ENCODE measurements at places on chromosomes 13 and 19.

DNA sequence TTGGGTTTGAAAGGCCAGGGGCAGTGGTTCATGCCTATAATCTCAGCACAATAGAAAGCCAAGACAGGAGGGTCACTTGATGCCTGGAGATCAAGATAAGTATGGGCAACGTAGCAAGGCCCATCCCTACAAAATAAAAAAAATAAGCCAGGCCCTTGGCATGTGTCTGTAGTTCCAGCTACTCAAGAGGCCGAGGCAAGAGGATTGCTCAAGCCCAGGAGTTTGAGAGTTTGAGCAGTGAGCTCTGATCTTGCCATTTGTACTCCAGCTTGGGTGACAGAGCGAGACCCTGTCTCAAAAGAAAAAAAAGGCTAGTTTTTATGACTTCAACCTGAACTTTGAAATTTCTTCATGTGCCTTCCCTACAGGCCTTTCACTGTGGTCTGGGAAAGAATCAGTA, 5.2 kb upstream of the ZNF480 start:
- no peak for DNase-seq

DNA sequence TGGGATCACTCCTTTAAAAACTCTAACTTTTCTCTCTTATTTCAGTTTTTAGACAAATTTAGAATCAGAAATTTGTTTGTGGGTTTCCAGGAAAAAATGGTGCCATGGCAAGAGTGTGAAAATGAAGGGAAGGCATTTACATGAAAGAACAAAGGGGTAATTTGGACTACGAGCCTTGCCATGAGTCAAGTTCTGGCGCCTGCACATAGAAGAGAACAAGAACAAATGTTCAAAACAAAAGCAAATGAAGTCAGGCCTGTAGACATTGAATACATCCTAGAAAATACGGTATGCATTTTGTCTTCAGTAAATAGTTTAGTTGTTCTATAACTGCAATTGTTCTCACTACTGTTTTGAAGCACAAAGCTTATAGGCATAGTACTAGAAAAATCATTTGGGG, 1390.5 kb downstream of the EFNB2 start:
- no peak for DNase-seq

DNA sequence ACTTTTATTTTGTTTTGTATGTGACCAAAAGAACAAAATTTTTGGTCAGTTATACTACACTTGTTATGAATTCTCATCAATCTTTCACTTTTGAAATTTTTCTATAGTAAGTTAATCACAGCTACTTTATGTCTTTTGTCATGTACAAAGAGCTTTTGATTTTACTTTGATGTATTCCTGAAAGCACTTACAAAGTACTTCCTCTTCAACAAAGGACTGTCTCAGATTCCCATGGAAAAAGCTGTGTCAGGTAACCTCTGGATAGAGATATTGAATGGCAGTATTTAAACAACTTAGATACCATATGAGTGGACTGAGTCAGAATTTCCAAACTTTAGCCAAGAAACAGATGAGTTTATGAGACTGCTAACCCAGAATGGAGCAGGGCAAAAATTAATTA, 689.3 kb upstream of the ATXN8OS start:
- no peak for DNase-seq

DNA sequence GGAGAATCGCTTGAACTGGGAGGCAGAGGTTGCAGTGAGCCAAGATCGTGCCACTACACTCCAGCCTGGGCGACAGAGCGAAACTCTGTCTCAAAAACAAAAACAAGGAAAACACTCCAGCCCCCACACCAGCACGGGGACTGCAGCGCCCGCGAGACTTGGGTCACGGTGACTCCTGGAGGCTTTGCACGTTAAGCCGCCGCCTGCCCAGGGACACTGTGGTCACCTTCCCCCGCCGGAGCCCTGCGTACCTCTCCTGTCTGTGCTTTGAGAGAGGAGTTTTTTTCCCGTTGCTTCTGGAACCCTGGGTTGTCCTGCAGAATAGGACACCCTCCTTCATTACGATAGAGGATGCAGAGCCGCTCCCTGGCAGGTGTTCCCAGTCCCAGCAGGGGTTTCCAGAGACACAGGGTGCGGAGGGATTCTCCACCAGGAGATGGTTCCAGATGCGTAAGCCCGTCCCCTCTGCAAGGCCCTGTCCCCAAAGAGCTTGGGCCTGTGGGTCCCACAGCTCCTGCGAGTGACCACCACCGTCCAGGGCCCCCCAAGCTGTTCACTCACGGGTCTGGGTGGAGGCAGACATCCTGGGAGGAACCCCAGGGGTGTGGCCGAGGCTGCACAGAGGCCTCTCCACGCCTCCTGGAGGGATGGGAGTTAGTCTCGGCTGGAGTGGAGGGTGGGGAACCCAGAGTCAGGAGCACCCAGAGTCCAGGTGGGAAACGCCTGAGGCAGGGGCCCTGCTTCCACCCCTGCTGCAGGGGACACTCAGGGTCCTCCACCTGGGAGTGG, 42.8 kb upstream of the NDUFS7 start:
- DNase-seq, result no peak

- DNase-seq, result no peak
Measured at GRCh38 chr19:58569191-58569942, 3.8 kb downstream of the MZF1 start.

DNA sequence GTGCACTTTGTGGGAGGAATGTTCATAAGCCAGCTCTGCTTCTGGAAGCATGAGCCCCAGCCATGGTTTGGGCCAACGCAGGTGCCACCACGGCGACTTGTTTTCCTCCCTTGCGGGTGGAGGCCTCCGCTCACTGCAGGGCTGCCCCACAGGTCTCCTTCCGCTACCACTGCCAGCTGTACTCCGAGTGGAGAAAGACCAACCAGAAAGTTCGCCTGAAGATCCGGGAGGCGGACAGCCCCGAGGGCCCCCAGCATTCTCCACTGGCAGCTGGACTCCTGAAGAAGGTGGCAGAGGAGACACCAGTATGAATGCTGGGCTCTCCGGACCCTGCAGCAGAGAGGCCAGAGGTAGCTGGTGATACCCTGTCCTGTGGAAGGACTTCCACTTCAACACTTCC, 6.5 kb upstream of the HNRNPM start:
- no peak for DNase-seq

GRCh38 chr13:91659256-91660075, 261.0 kb downstream of the GPC5 start:
- no peak for DNase-seq

- DNase-seq, result no peak
Measured at GRCh38 chr13:80082396-80083080, 258.4 kb downstream of the SPRY2 start.

- DNase-seq, result no peak
Measured at GRCh38 chr19:23992348-23992747, 77.7 kb downstream of the ZNF726 start.

Measured in endothelial cell (in vitro differentiated cells).